ENCODE measurements at places on chromosomes 5 and 9.

GRCh38 chr9:124218987-124219461 is 38.7 kb upstream of the NEK6 start:
- peak; percentile 46 for DNase-seq

DNA sequence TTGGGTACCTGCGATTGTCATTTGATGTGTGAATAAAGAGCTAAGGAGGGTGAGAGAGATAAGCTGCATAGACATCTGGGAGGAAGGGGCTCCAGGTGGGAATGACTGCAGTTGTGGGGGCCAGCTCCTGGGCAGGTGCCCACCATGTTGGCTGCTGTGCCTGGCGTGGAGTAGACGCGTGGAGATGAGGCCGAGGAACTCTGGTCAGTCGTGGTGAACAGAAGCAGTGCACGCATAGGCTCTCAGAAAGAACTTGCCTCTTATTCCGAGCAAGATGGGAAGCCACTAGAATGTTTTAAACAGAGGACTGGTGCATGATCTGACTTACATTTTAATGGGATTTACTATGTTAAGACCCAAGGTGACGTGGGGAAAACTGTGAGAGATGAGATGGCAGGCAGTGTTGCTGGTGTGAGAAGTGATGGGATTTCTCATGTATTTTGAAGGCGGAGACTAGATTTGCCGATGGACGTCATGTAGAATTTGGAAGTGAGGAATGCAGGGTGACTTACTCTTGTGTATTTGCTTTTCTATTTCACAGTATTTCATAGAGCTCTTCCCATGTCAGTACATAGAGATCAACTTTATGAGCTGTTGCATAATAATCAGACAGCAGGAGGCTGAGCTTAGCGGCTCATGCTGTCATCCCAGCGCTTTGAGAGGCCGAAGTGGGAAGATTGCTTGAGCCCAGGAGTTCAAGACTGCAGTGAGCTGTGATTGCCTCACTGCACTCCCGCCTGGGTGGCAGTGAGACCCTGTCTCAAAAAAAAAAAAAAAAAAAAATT is 71.1 kb downstream of the EHMT1 start:
- DNase-seq, result no peak

DNA sequence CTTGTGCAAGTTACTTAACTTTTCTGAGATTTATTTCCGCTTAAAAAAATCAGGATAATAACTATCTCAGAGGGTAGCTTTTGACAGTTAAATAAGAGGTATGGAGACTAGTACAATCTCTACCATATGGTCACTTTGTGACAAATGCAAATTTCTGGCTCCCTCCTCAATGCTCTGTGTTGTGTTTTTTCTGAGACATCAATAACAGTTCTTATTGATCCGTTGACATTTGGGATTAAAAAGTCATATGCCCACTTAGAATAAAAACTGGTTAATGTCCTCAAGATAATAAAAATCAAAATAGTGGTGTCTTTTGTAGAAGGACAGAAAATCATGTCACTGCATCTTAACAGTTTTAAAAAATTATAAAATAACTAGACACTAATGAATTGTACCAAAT is 24.7 kb upstream of the LNPEP start:
- no peak for DNase-seq

- no peak for DNase-seq
Observed at GRCh38 chr9:126097679-126098078, 228.9 kb upstream of the MVB12B start.
